Stimulated activated CD4-positive, alpha-beta T cell treated with anti-CD3 and anti-CD28 coated beads, Interleukin-12 subunit alpha, Interleukin-12 subunit beta, amount 100 ng/mL, for 24 hours (primary cell): ENCODE measurements at places on chromosomes 7 and 10.

DNA sequence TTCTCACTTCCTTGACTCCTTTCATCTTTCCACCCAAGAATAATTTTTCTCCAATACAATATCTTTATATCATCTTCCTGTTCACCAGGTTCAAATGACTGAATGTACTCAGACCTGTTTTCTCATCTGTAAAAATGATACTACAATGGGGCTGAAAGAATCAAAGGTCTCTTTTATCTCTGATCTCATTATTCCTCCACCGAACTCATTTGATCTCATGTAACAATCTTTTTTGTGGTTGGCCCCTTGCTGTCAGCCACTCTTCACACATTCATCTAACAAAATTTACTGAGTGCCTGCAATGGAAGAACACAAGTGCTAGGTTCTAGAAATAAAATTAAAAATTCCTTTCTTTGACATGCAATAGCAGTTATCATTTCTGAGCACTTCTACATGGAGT is 65.0 kb downstream of the GRM8 start:
- no peak for DNase-seq

DNA sequence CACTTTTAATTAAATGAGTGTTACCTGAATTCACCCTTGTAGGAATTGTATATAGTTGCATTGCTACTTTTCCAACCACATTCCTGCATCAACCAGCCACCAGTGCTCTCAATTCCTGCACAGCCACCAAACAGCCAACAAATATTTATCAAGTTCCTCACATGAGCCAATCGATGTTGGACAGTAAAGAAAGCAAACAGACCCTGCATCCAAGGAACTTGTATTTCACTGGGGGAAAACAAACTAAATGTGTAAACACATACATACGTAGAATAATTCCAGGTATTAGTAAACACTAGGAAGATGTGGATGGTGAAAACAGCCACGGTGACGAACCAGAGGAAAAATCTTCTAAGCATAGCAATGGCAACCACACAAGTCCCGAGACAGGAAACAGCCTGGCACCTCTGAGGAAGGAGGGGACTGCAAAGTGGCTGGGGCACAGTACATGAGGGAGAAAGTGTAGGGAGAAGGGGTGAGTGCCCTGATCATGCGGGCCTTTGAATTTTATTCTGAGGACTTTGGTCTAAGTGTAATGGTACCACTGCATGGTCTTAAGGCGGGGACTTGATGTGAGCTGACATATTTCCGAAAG is 111.2 kb downstream of the XRCC2 start:
- no peak for DNase-seq

GRCh38 chr7:26653430-26654399 is 210.7 kb downstream of the SKAP2 start:
- no peak for DNase-seq

DNA sequence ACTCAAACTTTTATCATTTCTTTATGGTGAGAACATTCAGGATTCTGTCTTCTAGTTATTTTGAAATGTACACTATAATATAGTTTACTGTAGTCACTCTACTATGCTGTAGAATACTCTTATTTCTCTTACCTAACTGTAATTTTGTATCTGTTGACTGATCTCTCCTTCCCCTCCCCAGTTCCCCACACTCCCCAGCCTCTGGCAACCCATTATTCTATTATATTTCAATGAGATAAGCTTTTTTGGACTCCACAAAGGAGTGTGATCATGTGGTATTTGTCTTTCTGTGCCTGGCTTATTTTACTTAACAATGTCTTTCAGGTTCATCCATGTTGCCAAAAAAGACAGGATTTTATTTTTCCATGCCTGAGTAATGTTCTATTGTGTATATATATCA is 71.4 kb upstream of the DYNC1I1 start:
- no peak for DNase-seq

DNA sequence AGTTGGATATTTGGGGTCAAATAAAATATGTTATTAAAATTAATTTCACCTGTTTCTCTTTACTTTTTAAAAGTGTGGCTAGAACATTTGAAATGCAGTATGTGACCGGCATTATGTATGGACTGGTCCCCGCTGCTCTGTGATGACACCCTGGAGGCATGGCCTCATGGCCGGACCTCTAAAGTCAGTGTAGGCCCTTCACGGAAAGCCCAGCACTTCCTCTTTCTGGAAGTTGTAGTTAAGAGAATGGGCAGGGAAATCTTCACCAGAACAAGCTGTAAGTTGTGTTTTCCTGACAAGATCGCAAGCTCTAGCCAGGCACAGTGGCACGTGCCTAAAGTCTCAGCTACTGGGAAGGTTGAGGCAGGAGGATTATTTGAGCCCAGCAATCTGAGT is 38.3 kb upstream of the SRGN start:
- no peak for DNase-seq

GRCh38 chr7:130960208-130960988 is 226.4 kb upstream of the KLF14 start:
- DNase-seq = no peak

DNA sequence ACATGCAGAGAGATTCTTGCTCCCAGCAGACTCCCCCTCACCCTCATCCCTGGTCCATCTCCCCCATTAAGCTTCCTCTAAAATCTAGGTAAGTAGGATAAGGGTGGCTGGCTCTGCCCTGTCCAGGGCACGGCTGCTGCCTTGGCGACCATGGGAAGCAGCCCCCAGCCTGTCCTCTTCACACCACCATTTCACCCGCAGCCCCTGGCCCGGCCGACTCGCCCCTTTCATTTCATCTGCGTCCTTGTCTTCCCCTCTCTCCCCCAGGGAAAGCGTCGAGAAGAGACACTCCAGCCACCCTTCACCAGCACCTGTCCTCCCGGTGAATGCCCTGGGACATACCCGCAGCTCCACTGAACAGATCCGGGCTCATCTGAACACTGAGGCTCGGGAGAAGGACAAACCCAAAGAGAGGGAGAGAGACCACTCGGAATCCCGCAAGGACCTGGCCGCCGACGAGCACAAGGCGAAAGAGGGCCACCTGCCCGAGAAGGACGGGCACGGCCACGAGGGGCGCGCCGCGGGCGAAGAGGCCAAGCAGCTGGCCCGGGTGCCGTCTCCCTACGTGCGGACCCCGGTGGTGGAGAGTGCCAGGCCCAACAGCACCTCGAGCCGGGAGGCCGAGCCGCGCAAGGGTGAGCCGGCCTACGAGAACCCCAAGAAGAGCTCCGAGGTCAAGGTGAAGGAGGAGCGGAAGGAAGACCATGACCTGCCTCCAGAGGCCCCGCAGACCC is 342.3 kb upstream of the GALNT17 start:
- DNase-seq = no peak

DNA sequence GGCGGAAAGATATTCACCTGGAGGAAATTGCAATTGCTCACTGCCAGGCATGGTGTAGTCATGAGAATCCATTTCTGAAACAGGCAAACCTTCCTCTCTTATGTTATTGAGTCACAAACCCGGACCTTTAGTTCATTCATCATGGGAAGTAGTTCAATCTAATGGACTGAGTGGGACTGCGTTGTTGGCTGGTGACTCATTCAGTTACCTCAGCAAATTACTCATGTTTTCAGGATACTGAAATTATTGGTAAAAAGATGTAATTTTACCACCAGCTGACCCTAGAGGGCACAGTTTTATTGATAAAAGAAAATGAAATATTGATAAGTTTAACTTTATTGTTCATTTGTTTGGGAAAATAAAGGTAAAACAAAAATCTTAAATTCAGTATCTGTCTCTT is 1194.4 kb upstream of the SORCS1 start:
- DNase-seq = no peak

DNA sequence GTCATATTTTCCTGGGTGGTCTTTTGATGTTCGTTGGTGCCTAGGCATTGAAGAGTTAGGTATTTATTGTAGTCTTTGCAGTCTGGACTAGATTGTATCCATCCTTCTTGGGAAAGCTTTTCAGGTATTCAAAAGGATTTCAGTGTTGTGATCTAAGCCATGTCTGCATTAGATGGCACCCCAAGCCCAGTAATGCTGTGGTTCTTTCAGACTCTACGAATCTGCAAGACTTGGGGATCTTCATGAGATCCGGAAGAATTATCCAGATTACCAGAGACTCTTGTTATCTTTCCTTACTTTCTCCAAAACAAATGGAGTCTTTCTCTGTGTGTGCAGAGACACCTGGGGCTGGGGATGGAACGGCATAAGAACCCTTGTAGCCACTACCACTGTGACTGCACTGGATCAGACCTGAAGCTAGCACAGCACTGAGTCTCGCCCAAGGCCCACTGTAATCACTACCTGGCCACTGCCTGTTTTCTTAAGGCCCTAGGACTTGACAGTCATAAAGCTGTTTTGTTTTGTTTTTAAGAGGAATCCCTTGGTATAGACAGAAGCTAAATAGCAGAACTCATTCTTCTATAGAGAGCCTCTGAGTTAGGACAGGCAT is 75.5 kb downstream of the MARCHF5 start:
- DNase-seq = no peak

GRCh38 chr10:11787846-11788245 is 35.3 kb upstream of the PROSER2 start:
- no peak for DNase-seq

- no peak for DNase-seq
Observed at GRCh38 chr10:124142960-124143359, 49.6 kb upstream of the CHST15 start.

- no peak for DNase-seq
Observed at GRCh38 chr7:91826377-91826776, 54.1 kb downstream of the MTERF1 start.

GRCh38 chr7:42159130-42159529 is 77.9 kb downstream of the GLI3 start:
- no peak for DNase-seq

DNA sequence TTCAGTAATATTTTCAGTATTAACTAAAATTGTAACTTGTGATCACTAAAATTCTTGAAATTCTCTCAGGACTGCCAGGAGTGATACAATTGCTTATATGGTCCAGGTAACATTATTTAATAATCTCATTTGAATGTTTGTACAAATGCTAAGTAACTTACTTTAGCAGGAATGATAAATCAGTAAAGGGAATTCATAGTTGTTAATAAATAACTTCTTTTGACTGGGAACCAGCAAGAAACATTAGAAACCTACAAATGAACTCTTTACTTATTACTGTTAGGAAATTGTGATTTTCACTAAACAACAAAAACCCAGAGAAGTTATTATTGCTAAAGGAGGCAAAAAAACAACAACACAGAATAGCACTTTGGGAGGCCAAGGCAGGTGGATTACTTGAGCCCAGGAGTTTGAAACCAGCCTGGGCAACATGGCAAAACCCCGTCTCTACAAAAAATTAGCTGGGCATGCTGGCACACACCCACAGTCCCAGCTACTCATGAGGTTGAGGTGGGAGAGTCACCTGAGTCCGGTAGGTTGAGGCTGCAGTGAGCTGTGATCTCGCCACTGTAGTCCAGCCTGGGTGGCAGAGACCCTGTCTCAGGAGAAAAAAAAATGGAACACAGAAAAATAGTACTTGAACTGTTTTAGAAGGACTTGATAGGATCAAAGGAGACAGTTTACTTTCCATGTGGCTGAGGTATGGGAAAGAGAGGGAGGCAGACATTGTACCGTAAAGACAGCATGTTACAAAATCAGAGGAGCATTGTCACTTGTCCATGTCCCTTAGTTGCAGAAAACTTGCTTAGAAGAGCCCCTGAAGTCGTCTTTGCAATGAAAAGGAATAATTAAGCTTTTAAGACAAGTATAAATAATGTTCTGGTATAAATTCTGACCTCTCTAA is 53.1 kb downstream of the SHOC2 start:
- DNase-seq = no peak

- DNase-seq = no peak
Observed at GRCh38 chr7:47720141-47720906, 138.4 kb upstream of the TNS3 start.

GRCh38 chr7:13541326-13541725 is 448.1 kb downstream of the ETV1 start:
- no peak for DNase-seq

DNA sequence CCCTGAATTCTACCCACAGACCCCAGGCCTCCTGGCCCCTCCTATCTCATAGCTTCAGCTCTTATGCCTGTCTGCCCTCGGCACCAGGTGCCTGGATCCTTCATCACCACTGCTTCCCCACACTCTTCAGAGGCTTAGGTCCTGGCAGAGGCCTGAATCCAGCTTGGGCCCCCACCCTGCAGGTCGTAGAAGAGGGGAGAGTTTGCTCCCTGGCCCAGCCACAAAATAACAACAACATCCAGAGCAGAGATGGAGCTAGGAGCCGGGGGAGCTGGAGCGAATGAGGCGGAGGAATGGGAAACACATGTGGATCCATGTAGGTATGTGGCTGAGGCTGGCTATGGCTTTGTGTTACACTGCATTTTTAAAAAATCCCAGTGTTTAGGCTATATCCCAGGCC is 7.8 kb upstream of the OPN4 start:
- DNase-seq = no peak

DNA sequence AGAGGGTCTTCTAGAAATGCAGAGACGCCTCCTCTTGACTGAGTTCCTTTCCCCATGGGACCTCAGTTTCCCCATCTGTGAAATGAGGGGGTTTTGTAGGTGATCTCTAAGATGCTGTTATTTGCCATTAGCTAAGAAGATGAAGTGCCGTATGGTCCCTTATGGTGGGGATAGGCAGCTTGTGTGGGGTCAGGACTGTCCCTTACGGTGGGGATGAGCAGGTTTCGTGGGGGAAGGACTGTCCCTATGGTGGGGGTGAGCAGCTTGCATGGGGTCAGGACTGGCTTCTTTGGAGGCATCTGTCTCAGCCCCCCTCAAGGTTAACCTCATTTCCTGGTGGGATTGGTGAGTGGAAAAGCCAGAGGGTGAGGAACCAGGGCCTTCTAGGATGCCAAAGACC is 148.3 kb upstream of the GPR26 start:
- DNase-seq = no peak

- DNase-seq = no peak
Observed at GRCh38 chr7:123682690-123683089, 27.0 kb downstream of the LMOD2 start.

DNA sequence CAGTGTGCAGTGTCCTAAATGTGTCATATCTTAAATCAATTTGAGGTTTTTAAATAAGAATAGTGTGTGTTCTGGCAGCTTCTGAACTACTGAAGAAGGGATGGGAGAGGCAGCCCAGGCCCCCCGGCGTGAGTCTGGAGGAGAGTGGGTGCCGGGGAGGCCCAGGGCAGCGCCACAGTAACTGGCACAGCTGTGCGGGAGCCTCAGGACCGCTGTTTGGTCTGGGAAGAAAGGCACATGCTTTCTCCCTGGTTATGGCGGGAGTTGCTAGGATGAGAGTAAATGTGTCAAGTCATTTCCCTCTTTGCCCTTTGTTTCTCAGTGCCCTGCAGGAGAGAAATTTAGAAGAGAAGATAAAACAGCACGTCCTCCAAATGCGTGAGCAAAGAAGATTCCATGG is 31.9 kb upstream of the PWWP2B start:
- no peak for DNase-seq

GRCh38 chr10:97590748-97591495 is 1.4 kb downstream of the C10orf62 start:
- DNase-seq = no peak

- no peak for DNase-seq
Observed at GRCh38 chr7:29723599-29723998, 82.7 kb upstream of the WIPF3 start.

DNA sequence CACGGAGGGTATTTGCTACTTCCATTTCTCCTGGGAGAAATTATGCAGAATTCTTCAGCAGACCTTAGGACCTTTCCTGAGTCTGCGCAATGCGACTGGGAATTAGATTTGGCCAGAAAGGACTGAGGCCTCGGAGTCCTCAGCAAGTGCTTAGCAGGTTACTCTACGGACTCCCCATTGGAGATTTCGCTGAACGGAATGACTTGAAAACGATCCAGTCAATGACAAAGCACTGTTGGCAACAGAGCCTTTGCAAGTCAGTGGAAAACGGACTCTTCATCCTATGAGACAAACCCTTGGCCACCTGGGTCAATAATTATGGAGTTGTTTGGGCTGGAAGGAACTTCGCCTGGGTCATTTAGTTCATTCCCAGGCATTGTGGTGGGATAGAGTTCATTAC is 107.4 kb downstream of the FAM204A start:
- DNase-seq = no peak
